Posterior vena cava (tissue), 2 donors: ENCODE measurements at places on chromosomes 3 and 15. TPM values are rescaled to one million over a fixed set of nuclear protein-coding genes. Genes with fewer than 3 reads are reported as not detected.

DOCK3 gene
- total RNA-seq, result 0.60 TPM

GRCh38 chr3:65539616-65540015 is 499.1 kb downstream of the MAGI1 start:
- no peak for DNase-seq

DNA sequence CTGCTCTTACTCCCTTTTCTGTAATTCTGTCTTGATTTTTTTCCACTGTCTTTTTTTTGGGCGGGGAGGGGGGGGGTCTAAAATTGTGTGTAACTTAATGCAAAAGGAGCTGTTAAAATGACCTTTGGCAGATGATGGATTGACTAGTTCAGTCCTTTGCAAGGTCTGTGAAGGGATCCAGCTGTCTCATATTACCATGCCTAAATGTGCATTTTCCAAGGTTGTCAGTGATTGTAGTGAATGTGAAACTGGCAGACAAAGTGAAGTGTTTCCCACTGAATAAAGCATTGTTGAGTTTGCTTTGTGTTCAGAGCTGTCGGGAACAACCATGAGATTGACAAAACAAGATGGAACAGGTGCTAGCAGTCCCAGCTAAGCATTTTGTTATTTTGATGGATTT is 110.1 kb upstream of the SKOR1 start:
- no peak for DNase-seq

- DNase-seq, result no peak
These were observed 36.8 kb upstream of the RPL32 start for GRCh38 chr3:12878141-12878574.

DNA sequence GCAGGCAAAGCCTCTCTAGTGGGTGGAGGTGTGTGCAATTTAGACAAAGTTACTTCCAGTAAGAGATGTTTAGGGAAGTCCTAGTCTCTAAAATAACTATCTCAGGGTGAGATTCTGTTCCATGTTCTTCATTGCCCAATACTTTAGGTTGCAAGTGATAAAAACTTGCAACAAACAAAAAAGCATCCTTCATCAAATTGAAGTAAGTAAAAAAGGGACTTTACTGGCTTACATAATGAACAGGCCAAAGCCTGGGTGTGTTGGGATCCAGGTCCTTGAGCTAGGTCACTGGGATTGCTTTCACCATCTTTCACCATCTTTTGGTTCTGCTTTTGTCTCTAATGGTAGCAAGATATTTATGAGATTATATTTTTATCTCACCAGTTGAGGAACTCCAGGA is 38.3 kb downstream of the CX3CR1 start:
- no peak for DNase-seq

DNA sequence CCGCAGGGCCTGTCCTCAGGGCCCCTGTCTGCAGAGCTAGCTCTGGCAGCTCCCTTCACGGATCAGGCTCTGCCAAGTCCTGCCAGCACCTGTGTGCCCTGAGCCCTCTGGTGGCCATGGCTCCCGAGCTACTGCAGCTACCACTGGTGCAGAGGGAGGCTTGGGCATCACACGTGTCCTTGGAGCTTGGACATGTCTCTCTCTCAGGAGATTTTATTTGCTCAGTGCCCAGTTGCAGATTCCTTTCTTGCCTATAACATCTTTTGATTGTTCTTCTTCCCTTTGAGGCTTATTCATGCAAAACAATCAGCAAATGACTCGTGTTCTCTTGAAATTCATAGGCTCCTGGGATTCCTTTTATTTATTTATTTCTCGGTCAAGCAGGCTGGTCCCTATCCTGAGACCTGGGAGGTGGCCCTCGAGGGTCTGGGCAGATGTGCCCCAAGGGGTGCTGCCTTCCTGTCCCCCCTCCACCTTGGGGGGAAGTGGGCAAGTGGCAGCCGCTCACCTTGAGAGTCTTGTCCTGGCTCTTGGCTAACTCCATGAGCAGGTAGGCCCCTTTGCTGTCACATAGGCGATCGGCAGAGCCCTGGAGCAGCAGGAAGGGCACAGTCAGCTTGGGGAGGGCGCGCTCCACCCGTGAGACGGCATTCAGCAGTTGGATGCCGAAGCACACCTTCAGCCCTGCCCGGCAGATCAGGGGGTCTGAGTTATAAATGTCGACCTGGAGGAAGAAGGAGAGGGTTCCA is 21.9 kb downstream of the ABTB1 start:
- DNase-seq, result peak; percentile 77

- peak; percentile 80 for DNase-seq
These were observed 92.5 kb downstream of the ADAMTS9 start for GRCh38 chr3:64595253-64595694.

GRCh38 chr15:65954289-65954741 is 85.0 kb downstream of the RAB11A start:
- DNase-seq, result no peak

DNA sequence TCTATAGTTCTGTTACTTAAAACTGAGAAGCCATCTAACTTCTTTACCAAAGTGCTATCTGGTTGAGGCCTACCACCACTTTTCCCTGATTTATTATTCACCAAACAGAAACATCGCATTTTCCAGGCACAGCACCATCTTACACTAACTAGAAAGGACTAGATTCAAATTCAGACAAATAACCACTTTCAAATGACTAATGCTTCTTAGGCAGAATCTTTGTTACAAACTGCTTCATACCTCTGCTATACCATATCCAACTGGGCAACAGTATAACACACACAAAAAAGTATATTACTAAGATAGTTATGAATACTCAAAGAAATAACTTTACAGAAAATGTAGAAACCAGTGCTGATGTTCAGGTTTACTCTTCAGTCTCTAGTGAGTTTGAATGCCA is 16.6 kb downstream of the DLG1 start:
- DNase-seq, result no peak

ITIH1 gene
- total RNA-seq, result 2.6 TPM

- DNase-seq, result no peak
These were observed 30.4 kb downstream of the MGA start for GRCh38 chr15:41690636-41691035.

GRCh38 chr15:28962851-28963710 is 77.3 kb downstream of the APBA2 start:
- DNase-seq, result peak; percentile 52

CPNE9 gene
- total RNA-seq, result not detected
